Chondrocyte (in vitro differentiated cells): ENCODE measurements at places on chromosomes 4 and X.

GRCh38 chr4:6854098-6854744 is 55.4 kb upstream of the TBC1D14 start:
- DNase-seq: no peak

- DNase-seq: no peak
These were observed 7.5 kb upstream of the KLHL5 start for GRCh38 chr4:39054497-39054896.

GRCh38 chr4:122821092-122821491 is 5.5 kb upstream of the FGF2 start:
- no peak for DNase-seq

DNA sequence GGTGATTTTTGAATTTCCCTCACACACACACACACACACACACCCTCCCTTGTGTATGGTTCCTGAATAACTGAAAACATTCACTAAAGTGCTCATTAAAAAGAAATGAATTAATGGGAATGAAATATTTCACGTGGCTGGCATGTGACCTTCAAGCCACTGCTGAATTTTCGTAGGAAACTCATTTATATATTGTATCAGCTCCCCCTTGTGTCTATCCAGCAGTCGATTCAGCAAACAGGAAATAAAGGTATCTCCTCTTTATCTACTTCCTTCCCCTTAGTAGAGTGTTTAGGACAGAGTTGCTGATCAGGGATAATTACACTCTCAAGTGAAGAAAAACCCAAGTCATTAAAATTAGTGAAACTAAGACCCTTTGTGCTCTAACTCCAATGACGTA is 912.6 kb upstream of the LCORL start:
- DNase-seq: no peak

DNA sequence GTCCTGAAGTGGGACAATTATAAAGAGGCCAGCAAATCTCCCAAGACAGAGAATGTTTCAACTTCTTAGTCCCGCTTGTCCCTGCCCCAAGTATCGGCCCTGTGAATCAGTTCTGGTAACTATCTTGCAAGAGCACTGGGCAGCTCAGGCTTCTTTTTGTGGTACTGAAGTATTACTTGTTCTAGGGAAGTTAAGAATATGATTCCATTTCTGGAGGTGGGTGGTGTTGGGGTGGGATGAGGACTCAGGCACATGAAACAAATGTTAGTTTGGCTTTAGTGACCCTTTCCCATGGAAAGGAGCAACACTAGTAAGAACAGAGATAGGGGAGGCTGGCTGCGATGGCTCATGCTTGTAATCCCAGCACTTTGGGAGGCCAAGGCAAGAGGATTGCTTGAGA is 28.9 kb downstream of the HOPX start:
- no peak for DNase-seq

- DNase-seq: no peak
These were observed 36.3 kb downstream of the ATRX start for GRCh38 chrX:77749695-77750094.

DNA sequence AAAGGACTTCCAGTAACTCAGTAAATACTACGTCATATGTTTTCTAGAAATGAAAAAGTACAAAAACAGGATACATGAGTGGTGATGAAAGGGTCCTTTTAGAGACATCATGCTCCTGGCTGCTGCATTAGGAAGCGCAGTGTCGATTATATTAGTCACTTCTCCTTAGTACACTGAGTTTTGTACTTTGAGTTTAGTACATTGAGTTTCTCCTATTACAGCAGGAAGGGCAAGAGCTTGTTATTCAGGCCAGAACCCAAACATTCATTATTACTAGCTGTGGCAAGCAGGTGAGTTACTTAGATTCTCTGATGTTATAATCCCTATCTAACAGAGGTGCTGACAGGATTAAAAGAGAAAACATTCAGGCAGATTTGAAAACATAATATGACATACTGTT is 21.3 kb downstream of the RPGR start:
- DNase-seq: no peak

GRCh38 chrX:13721819-13722519 is 12.5 kb downstream of the TRAPPC2 start:
- no peak for DNase-seq

- no peak for DNase-seq
These were observed 146.7 kb downstream of the CHIC2 start for GRCh38 chr4:53917729-53918128.

- no peak for DNase-seq
These were observed 159.9 kb upstream of the MAMLD1 start for GRCh38 chrX:150203248-150203645.

DNA sequence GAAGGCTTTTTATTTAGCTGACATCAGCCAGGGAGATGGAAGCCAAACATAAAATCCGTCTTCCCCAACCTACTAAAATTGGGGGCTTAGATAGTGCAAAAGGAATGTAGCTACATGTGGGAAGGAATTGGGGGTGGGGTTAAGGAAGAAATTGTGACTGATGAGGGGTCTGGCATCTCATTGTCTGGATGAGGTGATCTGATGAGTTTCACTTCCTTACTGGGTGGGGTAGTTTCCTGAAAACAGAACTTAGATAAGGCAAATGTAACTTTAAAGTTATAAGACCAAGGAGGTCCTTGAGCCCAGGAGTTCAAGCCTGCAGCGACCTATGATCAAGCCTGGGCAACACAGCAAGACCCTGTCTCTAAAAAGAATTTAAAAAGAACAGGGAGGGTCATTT is 105.5 kb upstream of the NEIL3 start:
- no peak for DNase-seq

DNA sequence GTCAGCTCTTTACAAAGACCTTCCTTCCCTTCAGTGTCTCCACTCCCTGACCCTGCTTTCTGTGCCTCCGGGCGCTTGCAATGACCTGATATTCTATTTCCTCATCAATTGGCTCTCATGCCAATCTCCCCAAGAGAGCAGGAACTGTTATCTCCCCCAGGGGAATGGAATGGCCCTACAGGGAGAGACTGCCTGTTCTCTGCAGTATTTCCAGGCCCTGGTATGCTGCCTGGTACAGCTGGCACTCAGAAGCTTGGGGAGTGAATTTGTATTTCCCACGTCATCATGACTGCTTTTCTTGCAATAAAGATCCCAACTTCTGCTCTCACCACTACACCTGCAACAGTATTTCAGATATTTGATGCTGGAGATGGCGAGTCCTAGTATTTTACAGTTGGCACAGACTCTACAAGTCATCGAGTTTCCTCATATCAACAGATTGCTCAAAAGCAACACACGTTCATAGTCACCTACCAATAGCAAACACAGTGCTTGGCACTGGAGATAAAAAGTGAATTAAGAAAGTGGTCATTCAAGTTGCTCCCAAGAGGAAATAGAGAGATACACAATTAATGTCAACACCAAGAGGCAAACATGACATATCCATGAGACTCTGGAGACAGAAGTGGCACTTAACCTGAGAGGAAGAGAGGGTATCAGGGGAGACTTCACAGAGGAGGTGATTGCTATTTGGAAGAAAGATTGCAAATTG is 90.5 kb upstream of the EGFL6 start:
- no peak for DNase-seq

GRCh38 chr4:38120772-38121171 is 160.6 kb downstream of the PTTG2 start:
- no peak for DNase-seq

DNA sequence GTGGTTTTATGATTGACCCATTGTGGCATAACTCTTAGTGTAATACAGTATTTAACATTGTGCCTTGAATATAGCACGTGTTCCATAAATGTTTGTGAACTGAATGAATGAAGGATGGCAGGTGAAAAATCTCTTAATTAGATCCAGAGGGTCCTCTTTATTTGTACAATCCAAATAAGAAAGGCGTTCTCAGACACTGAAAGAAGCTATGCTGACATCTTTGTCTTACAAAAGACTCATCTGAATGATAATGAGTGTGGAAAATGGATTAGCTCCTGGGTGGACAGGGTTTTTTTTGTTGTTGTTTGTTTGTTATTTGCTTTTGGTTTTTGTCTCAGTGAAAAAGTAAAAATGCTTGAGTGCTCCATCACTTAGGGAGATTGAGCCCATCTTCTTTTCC is 62.7 kb downstream of the NEUROG2 start:
- no peak for DNase-seq

- no peak for DNase-seq
These were observed 1.6 kb downstream of the FAT4 start for GRCh38 chr4:125316401-125316790.

DNA sequence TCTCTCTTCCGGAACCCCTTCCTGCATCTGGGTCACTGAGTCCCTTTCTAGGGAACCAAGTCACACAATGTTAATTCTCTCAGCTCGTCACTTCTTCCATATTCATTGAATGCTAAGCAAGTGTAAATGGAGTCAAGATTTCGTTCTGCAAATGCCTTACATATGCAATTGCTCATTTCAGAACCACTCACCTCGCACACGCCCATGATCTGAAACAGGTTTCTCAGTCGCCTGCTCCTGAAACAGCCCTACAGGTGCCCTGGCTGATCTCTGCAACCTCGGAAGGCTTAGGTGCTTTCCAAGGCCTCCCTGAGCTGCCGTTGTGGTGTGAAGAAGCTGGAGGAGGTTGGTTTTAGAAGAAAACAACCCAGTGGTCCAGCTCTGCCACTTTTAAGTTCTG is 100.8 kb upstream of the MSX1 start:
- DNase-seq: peak; percentile 20

DNA sequence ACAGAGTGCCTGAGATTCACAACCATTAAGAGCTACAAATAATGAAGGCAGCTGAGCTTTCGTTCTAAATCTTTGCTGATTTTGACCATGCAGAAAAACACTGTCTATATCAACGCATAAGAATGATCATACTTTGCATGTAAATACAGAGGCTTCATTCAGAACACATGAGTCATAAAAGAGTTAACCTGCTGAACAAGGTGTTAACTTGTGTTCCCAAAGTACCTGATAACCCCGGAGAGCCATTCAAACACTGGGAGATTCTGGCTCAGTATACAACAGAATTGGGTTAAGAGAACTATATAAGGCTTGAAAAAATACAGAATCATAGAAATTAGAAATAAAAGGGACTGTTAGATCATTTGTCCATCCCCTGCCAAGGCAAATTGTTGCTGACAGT is 964.3 kb upstream of the TENM3 start:
- no peak for DNase-seq

GRCh38 chr4:169925678-169926077 is 100.5 kb downstream of the MFAP3L start:
- no peak for DNase-seq

DNA sequence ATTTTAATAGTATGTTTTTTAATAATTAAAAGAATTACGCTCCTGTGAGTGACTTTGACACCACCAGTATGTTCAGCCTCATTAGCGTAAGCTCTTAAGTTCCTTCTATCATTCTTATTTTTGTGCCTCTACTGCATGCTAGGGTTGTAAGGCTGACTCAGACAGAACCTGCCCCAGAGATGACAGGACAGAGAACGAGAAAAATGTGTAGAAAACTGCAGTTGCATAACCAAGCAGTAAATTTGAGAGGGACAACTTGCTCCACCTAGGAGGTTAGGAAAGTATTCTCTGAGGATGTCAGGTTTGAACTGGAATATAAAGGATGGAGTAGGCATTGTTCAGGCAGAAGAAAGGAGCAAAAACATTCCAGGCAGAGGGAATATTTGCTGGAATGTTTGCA is 98.7 kb downstream of the NFKB1 start:
- no peak for DNase-seq

DNA sequence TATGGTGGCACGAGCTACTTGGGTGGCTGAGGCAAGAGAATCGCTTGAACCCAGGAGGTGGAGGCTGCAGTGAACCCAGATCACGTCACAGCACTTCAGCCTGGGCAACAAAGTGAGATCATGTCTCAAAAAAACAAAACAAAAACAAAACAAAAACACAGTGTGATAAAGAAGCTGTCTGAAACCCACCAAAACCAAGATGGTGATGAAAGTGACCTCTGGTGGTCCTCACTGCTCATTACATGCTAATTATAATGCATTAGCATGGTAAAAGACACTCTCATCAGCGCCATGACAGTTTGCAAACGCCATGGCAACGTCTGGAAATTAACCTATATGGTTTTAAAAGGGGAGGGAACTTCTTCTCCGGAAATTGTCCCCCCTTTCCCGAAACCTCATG is 29.4 kb upstream of the OPHN1 start:
- no peak for DNase-seq

DNA sequence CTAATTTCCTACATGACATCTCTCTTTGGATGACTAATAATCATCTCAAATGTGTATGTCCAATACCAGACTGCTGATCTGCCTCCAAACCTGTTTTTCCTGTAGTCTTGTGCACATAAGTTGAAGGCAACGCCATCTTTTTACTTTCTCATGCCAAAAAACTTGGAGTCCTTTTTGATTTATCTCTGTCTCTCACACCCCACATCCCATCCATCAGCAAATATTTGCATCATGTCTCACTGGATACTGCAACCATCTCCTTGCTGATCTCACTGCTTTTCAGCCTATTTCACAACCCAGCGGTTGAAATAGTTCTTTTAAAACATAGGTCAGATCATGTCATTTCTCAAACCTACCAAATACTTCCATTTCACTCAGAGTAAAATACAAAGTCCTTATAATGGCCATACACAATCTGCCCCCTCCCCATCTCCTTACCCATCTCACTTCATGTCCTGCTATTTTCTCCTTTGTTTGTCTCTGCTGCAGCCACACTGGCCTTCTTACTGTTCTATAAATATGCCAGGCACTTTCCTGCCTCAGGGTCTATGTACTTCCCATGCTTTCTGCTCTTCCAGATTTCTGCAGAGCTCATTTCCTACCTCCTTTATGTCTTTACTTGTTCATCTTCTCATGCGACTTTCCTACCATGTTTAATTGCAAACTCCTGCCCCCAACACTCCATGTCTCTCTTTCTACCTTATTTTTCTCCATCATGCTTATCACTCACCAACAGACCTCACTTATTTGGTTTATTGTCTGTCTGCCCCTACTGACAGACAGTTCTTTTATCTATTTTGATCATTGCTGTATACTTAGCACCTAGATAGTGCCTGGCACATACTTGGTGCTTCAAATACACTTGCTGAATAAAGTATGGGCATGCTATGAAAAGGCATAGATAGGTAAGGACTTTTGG is 98.8 kb downstream of the ANXA3 start:
- no peak for DNase-seq

DNA sequence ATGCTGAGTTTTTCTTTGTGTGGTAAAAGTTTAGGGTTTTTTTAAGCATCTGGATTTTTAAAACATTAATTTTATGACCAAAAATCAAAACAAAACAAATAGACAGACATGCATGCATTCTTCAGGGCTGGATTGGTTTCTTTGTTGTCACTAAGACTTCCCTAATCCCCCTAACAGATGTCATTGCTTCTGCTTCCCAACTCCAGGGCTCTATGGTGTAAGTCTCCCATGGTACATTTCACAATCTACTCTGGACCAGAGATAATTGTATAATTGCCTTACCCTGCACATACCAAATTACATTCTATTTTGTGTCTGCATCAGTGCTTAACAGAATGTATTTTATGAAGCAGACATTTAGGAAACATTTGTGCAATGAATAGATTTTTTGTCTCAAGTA is 529.1 kb upstream of the SMIM31 start:
- DNase-seq: no peak

DNA sequence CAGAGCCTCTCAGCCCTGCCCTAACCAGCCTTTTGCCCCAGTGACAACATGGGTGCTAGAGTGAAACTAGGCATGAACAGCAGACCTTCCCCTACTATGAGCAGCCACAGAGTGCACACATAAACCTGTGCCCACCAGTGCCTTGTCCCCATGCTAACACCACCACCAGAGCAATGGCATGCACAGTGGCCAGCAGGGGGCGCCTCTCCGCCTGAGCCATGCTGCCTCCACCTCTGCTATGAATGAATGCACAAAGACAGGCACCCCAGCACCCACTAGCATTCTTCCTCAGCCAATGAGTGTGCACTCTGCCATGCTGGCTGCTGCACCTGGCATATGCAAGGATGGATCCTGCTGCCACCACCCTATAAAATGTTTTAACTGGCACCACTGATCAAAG is 286.9 kb upstream of the FGF16 start:
- DNase-seq: no peak

GRCh38 chrX:39497702-39498265 is 600.0 kb downstream of the BCOR start:
- no peak for DNase-seq
